ENCODE measurements at places on chromosomes 4 and X. TPM values are rescaled to one million over a fixed set of nuclear protein-coding genes. Genes with fewer than 3 reads are reported as not detected.

The THAP9 gene
- 1.8 TPM for total RNA-seq

The CFAP299 gene
- total RNA-seq: not detected

The BEX5 gene
- not detected for total RNA-seq

The SPATA4 gene
- not detected for total RNA-seq

The CT83 gene
- total RNA-seq: not detected

The IL2RG gene
- 0.21 TPM for total RNA-seq

The FREM3 gene
- not detected for total RNA-seq

The STAP1 gene
- total RNA-seq: not detected

The BCAP31 gene
- total RNA-seq: 385 TPM

The PPEF2 gene
- 0.46 TPM for total RNA-seq

The NCAPG gene
- 28.9 TPM for total RNA-seq

The ADH6 gene
- not detected for total RNA-seq

The USP9X gene
- total RNA-seq: 32.2 TPM

The ITGB1BP2 gene
- total RNA-seq: 0.74 TPM

The ADGRL3 gene
- total RNA-seq: 0.05 TPM

The MTNR1A gene
- total RNA-seq: 0.64 TPM

The SORCS2 gene
- 5.1 TPM for total RNA-seq

The LUZP4 gene
- not detected for total RNA-seq

The MBNL3 gene
- total RNA-seq: not detected

The ENPP6 gene
- total RNA-seq: not detected

The CENPVL2 gene
- total RNA-seq: not detected

The TRAM1L1 gene
- total RNA-seq: 0.32 TPM

The MGARP gene
- total RNA-seq: 0.89 TPM

The NXF2B gene
- not detected for total RNA-seq

The FAM47A gene
- not detected for total RNA-seq

The SYN1 gene
- 0.31 TPM for total RNA-seq

The AKAP14 gene
- not detected for total RNA-seq

The POF1B gene
- total RNA-seq: 2.1 TPM

The STBD1 gene
- total RNA-seq: 6.0 TPM

The NAA11 gene
- total RNA-seq: not detected

The PNCK gene
- total RNA-seq: 0.16 TPM
